Glutamatergic neuron (in vitro differentiated cells): ENCODE measurements at places on chromosomes 5 and 9. TPM values are rescaled to one million over a fixed set of nuclear protein-coding genes. Genes with fewer than 3 reads are reported as not detected.

Gene SLC4A9
- total RNA-seq, result not detected

Gene IQGAP2
- total RNA-seq, result 1.4 TPM

Gene NR3C1
- 2.3 TPM for total RNA-seq

Gene IFNA2
- not detected for total RNA-seq

DNA sequence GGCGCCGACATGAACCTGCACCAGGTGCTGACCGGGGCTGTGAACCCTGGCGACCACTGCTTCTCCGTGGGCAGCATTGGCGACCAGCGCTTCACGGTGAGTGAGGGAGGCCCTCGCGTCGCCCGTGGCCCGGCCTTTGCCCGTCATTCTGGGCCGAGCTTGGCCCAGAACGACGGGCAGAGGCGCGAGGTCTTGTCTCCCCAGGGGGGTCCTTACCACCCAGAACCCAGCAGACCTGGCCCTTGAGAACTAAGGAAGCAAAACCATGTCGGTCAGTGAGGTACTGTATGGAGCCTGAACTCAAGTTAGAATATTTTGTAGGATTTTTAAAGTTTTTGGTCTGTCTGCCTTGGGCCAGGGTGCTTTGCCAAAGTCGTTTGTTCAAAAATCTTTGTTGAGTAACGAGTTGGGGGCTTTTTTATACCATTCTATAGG lies 691 bp downstream of the DMXL1 start:
- DNase-seq, result no peak

DNA sequence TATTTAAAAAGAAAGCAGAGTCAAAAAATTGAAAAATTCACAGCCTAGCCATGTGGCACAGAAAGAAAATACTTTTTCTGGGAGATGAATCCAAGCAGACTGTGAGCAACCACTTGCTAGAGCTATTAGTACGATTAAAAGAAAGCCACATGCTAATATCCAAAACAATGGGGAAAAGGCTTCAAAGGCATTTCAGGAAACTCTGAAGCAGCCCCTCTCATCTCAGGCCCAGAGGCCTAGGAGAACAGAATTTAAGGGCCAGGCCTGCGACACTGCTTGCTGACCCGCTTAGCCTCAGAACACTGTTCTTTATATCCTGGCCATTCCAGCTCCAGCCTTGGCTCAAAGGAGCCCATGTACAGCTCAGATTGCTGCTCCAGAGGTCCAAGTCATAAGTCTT lies 1257.0 kb upstream of the CDH18 start:
- no peak for DNase-seq

GRCh38 chr5:59598547-59598874 lies 295.0 kb downstream of the PDE4D start:
- no peak for DNase-seq

DNA sequence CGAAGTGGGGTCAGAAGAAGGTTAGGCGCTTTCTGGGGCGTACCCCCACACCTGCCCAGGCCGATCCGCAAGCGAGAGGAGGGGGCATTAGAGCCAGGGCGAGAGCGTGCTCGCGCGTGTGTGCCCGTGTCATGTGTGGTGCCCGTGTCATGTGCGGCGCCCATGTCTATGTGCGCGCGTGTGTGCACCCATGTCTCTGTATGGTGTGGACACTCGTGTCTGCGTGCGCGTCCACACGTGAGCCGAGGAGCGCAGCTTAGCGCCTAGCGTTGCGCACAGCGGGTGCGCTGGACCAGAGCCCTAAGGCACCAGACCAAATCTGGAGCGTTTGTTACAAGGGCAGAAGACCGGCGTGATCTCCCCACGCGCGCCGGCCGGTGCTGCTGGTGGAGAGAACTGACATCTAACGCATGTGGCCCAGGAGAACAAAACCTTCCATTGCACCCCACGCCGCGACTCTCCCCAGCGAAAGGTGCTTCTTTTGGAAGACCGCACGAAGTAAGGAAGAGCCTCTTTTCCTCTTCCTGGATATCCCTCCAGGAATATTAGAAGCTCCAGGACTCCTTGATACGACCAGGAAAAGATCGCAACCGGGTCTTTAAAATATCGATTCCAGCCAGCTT lies 644 bp downstream of the NIM1K start:
- DNase-seq, result peak; percentile 28

DNA sequence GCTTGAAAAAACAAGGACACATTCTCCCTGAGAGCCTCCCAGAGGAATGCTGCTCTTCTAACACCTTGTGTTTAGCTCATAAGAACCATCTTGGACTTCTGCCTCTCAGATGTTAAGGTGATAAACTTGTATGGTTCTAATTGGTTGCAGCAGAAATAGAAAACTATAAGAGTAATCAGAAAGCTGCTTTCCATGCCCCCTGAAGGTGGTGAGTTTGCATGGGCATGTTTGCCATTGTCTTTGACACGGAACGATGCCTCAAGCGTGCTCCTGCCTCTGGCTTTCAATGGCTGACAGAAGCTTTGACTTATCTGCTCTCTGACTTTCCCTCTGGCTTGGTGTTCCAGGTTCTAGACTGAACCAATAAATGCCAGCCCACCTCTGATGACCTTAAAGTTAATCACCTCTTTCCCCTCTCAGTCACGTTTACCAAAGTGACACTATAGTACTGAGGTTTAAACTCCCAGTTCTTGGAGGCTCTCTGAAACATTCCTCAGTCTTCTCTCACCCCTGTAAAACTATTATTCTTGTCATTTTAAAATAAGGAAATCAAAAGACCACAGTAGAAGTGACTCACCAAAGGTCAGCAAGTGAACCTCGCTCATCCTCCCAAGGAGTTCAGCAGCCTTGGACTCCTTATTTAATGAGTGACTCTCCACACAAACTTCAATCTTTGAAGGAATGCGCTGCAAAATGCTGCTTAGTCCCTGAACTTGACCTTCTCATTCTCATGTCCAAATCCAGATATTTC lies 103.6 kb downstream of the PIK3R1 start:
- no peak for DNase-seq

GRCh38 chr5:105680858-105681475 lies 1989.8 kb downstream of the EFNA5 start:
- DNase-seq, result no peak

GRCh38 chr9:99876190-99876589 lies 30.3 kb upstream of the STX17 start:
- no peak for DNase-seq
